ENCODE measurements at places on chromosomes 4 and X. TPM values are rescaled to one million over a fixed set of nuclear protein-coding genes. Genes with fewer than 3 reads are reported as not detected.

Gene TEX13B
- not detected for polyA plus RNA-seq

Gene WDR44
- polyA plus RNA-seq = 4.6 TPM

Gene MAGEA9B
- polyA plus RNA-seq = 0.46 TPM

Gene FGG
- not detected for polyA plus RNA-seq

Gene SLC2A9
- 0.41 TPM for polyA plus RNA-seq

Gene ERVMER34-1
- polyA plus RNA-seq = not detected

Gene CFI
- not detected for polyA plus RNA-seq

Gene PCDH18
- not detected for polyA plus RNA-seq

Gene LRCH2
- not detected for polyA plus RNA-seq

Gene CTPS2
- polyA plus RNA-seq = 4.5 TPM

Gene PDE6B
- polyA plus RNA-seq = 16.6 TPM

Gene SLC25A4
- polyA plus RNA-seq = 16.6 TPM

Gene ARSJ
- not detected for polyA plus RNA-seq

Gene RNF4
- polyA plus RNA-seq = 94.0 TPM

Gene WDR17
- 1.3 TPM for polyA plus RNA-seq

Gene NXF2
- polyA plus RNA-seq = not detected

All from IgD-negative memory B cell (primary cell).